ENCODE measurements at places on chromosomes 16 and 17.
A peak's percentile ranks its signal among the peaks of the same experiment; 100 is the strongest.

- peak; percentile 11 for DNase-seq
These were observed at the start of gene MEIOB for GRCh38 chr16:1871974-1872635. Gene MEIOB, minus strand, starts transcription at chr16:1872164. Its CDS starts 3,989 bp downstream, at chr16:1868175.

GRCh38 chr17:149231-149630, 11.9 kb downstream of the SCGB1C2 start:
- DNase-seq: no peak

DNA sequence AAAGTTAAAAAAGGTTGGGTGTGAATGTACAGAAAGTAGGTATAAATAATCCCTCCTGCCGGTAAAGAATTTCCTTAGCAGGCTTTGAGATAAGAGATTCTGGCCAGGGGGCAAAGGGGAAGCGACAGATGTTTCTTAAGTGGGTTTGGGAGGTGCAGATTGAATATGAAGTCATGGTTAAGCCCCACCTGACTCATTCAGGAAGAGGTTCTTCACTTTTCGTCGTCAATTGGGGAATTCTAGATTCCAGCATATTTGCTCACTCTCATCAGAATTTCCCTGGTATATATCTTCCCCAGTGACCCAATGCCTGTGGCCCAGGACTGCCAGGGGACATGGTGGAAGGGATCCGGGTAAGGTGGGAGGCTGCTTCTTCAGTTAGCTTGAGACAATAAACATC, 127.8 kb downstream of the CPPED1 start:
- no peak for DNase-seq

DNA sequence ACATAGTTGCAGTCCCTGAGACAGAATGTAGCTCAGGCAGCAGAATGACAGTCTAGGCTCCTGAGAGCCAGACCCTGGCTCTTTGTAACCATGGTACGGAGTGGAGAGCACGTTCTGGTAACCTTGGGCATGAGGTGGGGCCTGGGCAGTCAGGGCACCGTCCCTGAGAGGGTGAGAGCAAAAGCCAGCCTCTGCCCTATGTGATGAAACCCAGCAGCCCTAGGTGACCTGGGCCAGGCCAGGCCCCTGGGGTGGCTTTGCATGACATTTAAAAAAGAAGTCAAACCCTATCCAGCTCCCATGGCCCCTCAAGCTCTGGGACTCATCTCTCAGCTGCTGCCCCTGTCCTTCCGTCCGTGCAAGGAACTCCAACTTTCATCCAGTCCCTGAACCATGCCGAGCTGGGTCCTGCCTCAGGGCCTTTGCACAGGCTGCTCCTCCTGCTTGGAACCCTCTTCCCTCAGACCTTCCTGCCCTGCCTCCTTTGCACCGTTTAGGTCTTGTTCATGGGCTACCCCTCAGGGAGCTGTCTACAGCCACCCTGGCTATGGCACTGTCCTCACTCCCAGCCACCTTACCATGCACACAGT, 188.6 kb downstream of the NTN1 start:
- DNase-seq: no peak

- DNase-seq: no peak
These were observed 32.8 kb downstream of the BEAN1 start for GRCh38 chr16:66459878-66460277.

- no peak for DNase-seq
These were observed 3.8 kb upstream of the DCXR start for GRCh38 chr17:82041144-82041814.

GRCh38 chr16:15690296-15690695, 40.3 kb downstream of the NDE1 start:
- DNase-seq: no peak
